ENCODE measurements at places on chromosomes 6 and 20.

- no peak for DNase-seq
Measured at GRCh38 chr20:38184101-38184500, 19.0 kb upstream of the TGM2 start.

DNA sequence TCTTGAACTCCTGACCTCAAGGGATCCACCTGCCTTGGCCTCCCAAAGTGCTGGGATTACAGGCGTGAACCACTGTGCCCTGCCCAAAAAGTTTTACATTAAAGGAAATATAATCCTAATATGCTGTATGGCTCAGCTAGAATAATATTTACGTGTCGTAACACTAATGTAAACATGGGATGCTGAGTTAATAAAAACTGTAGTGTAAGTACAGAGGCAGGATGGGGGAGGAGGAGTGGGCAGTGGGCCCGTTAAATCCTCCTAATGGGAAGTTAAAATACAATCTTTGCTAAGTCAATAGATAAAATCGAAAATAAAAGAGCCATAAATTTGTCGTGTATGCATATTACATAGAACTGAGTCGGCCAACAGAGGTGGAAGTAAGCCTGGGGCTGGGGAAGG is 12.1 kb upstream of the IP6K3 start:
- no peak for DNase-seq

- DNase-seq = no peak
Measured at GRCh38 chr6:119273272-119274196, 76.0 kb downstream of the MAN1A1 start.

GRCh38 chr6:129890701-129891100 is 29.6 kb upstream of the TMEM244 start:
- no peak for DNase-seq

GRCh38 chr6:166556336-166556735 is 30.1 kb downstream of the RAMACL start:
- no peak for DNase-seq

- peak; percentile 49 for DNase-seq
Measured at GRCh38 chr6:15184441-15184861, 61.4 kb upstream of the JARID2 start.

DNA sequence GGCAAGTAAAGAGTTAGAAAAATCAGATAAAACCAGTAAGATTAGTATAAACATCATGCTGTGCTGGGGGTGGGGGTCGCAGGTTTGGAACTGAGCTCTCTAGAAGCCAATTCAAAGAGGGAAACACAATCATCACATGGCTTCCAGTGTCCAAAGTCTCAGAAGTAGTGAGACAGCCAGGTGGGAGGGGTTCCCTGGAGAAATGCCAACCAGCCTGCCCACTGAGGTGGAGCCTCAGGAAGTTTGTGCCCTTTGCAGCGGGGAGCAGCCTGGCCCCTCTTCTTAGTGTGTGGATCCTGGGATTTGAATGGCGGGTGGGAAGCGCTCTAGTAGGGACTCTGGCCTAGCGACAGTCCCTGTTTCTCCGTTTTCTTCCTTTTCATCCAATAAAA is 21.4 kb downstream of the C6orf15 start:
- DNase-seq = no peak

GRCh38 chr6:33424855-33425667 is 5.2 kb downstream of the SYNGAP1 start:
- DNase-seq = no peak

GRCh38 chr6:7978736-7979135 is 68.1 kb upstream of the TXNDC5 start:
- no peak for DNase-seq

DNA sequence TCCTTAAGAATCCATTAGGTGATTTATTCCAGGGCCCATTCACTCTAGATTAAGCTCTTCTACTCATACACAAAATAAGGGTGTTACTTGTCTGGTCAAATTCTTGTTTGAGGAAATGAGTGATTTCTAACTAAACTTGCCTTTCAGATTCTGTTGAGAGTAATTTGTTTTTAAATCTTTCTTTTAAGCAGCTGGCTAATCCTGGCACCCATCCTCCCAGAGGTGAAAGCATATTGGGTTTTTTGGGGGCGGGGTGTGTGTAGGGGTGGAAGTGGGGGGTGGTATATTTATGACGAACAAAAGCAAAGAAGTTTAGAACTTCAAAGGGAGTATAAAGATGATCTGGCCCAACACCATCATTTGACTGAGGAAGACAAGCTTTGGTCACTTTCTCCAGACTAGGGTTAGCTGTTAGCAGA is 94.7 kb downstream of the RTN4IP1 start:
- no peak for DNase-seq

DNA sequence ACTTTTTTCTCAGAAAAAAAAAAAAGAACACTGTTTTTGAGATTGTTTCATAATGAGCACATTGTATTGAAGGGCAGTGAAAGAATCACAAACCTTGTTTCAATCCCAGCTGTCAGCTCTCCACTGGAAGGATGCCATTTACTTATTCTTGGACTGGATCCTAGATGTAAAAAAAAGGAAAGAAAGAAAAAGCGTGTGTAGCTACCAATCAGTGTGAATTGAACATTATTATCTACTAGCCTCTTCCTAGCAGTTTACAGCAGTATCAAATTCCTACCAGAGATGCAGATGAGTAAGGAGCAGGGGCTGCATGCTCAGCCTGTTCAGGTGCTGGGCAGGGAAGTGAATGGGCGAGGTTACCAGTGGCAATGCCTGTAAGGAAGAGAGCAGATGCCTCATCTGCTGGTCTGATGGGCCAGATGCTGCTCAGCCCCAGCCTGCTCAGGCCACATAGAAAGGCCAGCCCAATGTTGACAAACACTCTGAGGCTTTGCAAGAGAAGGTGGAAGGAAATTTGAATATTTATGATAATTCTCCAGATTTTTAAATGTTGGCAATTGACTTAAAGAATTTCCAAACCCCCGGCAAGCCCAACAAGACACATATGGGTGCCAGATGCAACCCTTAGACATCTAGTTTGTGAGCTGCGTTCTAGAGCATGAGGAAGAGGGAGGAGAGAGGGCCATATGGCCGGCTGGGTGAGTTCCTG is 189.5 kb downstream of the IBTK start:
- no peak for DNase-seq

DNA sequence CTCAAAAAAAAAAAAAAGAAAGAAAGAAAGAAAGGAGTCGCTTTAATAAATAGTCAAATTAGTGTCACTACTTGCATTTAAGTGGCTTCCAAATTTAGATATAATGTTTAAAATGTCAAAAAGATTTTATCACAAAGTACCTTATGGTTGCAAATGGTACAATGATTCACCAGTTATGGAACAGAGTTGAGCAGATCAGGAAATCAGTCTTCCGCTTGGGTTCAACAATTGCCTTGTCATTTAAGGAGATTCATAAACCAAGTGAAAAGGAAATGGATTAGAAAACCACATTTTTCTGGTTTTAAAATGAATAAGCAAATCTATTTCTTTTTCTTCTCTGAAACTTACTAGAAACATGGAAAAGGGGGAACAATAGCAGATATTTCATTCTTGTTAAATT is 94.8 kb upstream of the PTPRT start:
- no peak for DNase-seq

GRCh38 chr20:41650231-41650948 is 32.2 kb upstream of the CHD6 start:
- DNase-seq = no peak

DNA sequence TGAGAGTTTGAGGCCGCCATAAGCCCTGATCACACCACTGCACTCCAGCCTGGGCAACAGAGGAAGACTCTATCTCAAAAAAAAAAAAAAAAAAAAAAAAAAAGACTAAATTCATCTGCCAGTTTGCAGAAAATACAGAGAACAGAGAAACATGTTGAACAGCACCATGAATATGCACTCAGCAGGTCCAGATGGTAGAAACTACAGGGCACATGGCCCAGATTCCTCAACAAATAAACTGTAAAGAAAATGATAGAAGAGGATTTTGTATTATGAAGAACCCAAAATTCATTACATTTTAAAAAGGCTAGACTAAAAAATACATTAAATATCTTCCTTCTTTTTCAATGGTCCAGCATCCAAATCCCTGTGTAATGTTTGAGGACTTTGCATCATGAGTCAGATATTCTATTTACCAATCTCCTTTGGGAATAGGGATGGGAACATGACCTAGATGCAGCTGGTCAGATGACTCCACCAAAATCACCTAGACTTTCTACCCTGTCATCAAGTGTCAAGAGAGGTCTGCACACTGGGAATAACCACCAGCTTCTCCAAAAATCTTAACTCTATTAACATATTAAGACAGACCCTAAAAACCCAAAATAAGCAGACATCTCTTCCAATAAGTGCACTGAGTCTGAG is 189.1 kb upstream of the TCF21 start:
- DNase-seq = no peak

DNA sequence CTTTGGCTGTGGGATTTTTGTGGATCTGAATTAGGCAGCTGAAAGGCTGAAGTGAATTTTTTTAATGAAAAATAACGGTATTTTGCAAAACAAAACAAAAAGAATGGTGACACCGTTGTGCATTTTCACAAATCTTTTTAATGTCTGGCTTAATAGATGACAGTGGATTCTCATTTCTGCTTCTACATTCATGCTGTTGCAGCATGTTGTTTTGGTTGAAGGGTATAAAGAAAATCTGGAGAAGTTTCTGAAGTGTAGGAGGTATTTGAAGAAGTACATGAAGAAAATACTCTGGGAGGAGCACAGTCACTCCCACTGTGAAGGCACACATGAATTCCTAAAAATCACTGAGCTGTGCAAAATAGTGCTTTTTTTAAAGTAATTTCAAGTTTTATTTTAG is 3.1 kb upstream of the MAP3K5 start:
- no peak for DNase-seq

GRCh38 chr6:108760126-108761050 is 87.8 kb upstream of the ARMC2 start:
- no peak for DNase-seq

DNA sequence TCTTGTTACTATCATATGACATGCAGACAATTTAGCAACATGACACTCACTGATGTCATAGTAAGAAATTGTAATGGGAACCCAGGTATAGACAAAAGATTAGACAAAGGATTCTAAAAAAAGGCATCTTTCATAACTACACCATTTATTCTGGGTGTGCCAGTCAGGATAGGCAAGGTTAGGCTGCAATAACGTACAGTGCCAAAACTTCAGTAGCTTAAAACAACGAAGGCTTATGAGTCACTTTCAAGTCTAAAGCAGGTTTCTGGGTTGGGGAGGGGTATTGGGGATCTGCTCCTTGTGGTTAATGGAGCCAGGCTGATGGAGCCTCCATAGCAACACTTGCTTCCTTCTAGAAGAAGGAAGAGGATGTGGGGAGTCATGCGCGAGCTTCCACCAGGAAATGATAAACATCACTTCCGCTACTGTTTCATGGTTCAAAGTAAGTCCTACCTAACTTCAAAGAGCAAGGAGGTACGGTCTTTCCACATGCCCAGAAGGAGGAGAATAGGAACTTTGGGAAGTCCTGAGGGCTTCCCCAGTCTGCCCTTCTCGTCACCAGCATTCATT is 2.0 kb upstream of the GTSF1L start:
- DNase-seq = no peak

DNA sequence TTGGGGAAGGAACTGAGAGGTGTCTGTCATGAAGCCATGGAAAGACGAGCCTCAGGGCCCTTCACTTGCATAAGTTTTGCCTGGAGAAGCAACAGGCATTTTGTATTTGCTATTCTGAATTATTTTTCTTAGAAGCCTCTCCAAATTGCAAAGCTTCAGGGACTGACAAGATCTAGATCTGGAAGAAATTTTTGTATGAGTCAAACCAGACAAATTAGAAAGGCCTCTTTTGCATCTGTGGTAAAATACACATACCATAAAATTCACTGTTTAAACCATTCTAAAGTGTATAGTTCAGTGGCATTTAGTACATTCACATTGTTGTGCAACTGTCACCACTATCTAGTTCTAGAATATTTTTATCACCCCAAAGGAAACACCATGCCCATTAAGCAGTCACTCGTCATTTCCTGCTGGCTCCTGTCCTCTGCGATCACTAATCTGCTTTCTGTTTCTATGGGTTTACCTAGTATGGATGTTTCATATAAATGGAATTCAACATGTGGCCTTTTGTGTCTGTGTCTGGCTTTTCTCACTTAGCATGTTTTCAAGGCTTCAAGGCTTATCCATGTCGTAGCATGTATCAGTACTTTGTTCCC is 269.1 kb downstream of the PHF3 start:
- no peak for DNase-seq

GRCh38 chr6:3213334-3213695 is 14.1 kb downstream of the TUBB2B start:
- no peak for DNase-seq

DNA sequence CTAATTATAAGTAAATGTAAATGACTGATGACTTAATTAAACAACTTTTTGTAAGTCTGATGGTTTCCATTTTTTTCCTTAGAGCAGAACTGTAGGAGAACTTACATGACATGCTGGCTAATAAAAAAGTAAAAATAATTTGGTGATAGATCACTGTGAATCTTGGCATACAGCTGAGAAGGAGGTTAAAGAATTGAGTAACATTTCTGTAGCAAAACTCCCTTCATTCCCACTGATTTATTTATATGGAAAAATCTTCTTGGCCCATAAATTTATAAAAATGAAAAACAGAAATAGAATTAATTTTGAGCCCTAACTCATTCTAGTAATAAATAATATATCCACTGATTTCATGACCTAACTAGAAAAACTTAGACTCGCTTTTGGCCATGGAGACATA is 48.1 kb downstream of the SLC22A3 start:
- no peak for DNase-seq

GRCh38 chr6:87393026-87393622 is 14.6 kb upstream of the CFAP206 start:
- peak; percentile 70 for DNase-seq

- no peak for DNase-seq
Measured at GRCh38 chr20:7371518-7372163, 568.6 kb downstream of the HAO1 start.

DNA sequence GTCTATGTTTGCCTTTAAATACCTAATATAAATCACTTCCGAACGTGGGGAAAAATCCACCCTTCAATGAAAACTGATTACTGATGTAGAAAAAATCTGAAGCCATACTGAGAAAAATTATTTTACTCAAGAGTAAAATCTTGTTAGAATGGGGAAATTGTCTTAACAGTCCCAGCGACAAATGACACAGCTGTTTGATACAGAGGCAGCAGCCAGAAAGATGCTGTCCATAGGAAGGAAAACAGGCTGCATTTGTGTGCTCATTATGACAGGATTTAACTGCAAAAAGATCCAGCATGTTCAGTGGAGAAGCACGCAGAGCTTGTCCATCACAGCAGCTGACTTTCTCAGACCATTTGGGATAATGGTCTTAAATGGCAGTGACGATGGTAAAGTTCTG is 443.0 kb downstream of the TFAP2B start:
- DNase-seq = no peak

DNA sequence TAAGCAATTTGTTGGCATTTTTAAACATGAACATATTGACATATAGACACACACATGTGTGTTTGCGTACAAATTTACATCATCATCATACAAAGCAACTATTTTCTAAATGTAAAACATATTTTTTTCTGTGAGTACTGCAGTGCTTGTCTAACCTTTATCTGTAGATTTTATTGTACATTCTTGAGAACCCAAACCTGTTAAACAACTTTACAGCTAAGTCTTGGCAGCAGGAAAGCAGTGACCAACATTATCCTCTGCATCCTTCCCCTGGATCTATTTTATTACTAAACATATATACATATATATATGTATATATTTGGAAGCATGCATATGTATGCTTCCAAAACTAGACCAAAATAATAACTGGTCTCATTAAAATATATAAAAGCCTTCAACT is 10.4 kb upstream of the PLCB1 start:
- no peak for DNase-seq
